Endothelial cell of umbilical vein (primary cell): ENCODE measurements at places on chromosomes 7 and 10.

DNA sequence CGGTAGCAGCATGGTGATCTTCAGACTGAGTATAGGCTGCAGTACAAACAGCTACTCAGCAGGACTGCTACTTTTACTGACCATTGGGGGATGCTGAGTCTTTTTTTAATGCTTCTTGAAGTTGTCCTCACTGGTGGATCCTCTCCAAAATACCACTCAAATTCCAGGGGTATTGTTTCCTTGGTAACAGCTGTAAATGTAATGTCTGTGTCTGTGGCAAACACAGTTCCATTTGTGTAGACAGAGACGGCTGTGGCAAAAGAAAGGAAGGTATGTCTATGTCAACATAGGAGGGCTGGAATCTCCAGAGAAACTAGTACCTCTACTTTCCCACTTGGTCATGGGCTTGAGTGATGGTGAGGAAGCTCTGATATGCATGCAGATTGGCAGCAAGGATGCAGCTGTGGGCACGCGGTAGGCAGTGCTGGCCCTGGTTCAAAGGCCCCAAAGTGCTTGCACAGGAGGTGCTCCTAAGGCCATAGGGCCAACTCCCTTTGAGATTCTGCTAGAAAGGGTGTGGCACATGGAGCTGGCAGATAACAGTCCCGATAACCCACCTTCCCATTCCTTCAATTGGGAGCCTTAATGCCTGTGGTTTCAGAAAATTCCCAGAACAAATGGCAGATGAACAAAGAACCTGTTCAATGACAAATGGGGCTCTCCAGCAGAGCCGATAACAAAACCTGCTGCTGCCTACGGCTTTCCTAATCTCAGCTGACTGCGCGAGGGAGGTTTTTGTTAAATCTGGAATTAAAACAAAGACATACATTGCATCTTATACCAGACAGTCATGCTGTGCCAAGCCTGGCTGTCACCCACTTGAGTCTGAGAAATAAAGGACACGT lies 43.0 kb downstream of the PKD1L1 start:
- no peak for DNase-seq

DNA sequence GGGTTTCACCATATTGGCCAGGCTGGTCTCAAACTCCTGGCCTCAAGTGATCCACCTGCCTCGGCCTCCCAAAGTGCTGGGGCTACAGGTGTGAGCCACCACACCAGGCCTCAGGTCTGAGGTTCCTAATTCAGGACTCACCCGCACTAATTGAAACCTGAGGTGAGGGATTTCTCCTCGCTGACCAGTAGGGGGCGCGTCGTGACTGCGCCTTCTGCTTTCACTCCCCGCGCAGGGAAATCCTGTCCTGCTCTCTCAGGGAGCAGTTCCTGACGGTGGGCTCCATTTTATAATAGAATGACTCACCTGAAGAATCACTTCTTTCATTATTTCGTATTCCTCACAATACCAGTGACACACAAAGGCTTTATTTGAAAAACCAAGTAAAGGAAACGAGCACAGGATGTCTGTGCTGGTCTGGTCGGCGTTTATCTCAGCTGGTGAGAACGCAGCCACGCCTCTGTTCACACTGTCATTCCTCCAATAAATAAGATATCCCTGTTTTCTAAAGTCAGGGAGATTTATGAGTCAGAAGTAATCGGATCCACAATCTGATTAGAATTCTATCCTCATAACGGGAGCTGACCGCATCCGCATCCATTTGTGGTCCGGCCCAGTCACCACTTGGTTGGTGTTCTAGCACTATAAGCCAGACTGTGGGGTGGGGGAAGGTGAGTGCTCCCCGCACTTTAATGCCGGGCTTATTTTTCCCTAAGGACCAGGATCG lies 35.4 kb downstream of the BAG3 start:
- DNase-seq, result peak; percentile 94

DNA sequence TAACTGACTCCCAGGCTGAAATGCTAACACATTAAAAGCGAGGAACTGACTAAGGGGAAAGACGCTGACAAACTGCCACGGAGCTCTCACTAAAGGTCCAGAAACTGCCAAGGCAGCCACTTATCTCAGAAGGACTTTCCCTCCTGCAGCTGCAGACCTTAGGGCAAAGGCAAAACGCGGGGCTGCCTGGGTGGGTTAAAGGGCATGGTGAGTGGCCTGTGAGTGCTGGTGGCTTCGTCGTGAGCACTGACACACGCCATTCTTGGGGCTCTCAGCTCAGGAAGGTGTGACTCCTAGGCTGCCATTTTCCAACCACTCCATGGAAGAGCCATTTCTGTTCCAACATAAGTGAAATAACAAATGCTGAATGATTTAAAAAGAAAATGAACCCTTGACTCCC lies 232.5 kb downstream of the COBL start:
- no peak for DNase-seq

DNA sequence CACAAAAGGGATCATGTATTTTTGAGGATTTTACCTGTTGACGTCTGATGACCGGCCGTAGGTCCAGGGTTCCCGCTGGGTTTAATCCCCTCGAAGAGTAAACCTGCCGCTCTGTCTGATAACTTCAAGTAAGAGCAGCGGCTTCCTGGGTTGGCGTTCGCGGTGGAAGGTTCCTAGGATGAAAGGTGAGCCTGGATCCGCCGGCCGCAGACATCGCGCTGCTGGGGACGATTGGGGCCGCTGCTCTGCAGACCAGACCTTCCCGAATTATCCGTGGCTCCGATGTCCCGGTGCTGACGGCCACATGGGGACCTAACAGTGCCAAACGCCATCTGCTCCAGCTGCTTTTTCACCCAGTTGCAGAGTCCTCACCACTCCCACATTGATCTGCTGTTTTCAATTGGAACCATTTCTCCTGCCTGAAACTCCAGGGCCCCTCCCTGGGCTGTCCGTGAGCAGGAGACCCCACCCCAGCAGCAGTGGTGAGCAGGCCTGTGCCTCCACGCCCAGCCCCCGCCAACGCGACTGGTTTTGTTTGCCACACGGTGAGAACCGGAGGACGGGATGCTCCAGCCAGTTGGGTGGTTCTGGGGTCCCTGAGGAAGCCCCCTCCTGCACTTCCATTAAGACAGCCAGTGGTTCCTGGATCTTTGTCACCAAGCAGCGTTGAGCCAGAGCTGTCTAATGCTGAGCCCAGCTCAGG lies 12.2 kb upstream of the AP5Z1 start:
- no peak for DNase-seq

GRCh38 chr7:83362871-83363550 lies 200.3 kb upstream of the PCLO start:
- peak; percentile 17 for DNase-seq

GRCh38 chr10:100748231-100749058 lies 3.1 kb downstream of the PAX2 start:
- no peak for DNase-seq

DNA sequence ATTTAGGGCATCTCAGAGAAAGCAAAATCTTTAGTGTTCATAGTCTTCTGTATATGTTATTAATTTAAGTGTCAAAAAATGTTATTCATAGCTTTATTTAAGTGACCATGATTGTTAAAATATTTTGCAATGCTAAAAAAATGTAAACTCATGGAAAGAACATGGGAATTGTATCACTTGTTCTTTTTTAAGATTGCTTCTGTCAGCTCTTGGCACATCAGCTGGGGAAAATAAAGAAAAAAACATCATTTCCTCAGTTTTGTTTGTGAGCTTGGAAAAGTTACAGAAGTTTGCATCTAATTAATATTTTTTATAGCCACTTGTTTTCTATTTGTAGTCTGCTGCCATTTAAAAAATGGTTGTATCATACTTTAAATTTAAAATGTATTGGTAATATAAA lies 285.9 kb upstream of the CSTF2T start:
- DNase-seq, result no peak

GRCh38 chr10:29634105-29634504 lies 666 bp downstream of the SVIL start:
- DNase-seq, result peak; percentile 53

- DNase-seq, result no peak
Measured at GRCh38 chr7:136070736-136071505, 93.8 kb upstream of the MTPN start.

GRCh38 chr10:930625-931325 lies 730 bp downstream of the LARP4B start:
- DNase-seq, result no peak

GRCh38 chr7:117047496-117047895 lies 94.2 kb downstream of the ST7 start:
- no peak for DNase-seq

DNA sequence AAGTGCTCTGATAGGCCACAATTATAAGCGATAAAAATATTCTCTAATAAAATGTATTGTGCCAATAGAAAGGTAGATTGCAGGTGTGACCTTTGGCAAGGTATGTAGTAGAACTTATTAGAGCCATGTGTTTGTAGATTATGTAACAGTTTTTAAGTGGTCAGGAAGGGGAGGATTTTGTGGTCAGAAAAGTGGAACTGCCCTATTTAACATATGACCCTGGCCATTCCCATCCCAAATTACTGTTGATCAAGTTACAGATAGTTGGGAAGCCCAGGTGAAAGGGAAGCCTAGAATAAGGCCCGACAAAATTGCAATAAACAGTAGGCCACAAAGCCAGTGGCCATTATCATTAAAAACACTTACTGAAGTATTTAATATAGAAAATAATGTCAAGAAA lies 89.2 kb downstream of the SPAG6 start:
- DNase-seq, result no peak

DNA sequence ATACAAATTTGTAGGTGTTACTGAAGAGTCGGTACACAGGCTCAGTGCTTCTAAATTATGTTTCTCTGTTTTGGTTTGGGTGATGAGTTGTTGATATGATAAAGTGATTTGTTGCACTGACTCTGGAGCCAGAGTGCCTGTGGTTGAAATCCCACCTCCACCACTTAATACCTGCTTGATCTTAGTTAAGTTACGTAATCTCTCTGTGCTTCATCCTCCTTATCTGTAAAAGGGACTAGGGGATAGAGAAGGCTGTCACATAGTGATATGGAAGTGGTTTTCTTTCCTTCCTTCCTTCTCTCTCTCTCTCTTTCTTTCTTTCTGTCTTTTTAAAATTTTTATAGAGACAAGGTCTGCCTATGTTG lies 664 bp upstream of the HPS6 start:
- DNase-seq, result no peak

DNA sequence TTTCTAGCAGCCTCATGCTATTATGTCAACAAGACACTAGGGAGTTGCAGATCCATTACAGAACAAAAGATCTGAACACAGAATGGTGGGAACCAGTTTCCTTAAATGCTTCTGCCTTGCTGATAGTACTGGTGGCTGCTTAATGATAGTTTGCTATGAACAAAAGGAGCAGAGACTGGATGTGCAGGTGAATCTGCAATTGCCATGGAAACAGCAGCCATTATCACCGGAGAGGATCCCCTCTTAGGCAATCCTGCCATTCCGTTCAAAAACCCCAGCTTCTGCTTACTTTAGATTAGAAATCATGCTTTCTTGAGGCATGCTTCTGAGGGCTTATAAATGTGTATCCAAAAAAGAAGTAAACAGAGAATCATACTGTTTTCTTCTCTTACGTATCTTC lies 80.0 kb upstream of the PRKAR2B start:
- DNase-seq, result no peak

DNA sequence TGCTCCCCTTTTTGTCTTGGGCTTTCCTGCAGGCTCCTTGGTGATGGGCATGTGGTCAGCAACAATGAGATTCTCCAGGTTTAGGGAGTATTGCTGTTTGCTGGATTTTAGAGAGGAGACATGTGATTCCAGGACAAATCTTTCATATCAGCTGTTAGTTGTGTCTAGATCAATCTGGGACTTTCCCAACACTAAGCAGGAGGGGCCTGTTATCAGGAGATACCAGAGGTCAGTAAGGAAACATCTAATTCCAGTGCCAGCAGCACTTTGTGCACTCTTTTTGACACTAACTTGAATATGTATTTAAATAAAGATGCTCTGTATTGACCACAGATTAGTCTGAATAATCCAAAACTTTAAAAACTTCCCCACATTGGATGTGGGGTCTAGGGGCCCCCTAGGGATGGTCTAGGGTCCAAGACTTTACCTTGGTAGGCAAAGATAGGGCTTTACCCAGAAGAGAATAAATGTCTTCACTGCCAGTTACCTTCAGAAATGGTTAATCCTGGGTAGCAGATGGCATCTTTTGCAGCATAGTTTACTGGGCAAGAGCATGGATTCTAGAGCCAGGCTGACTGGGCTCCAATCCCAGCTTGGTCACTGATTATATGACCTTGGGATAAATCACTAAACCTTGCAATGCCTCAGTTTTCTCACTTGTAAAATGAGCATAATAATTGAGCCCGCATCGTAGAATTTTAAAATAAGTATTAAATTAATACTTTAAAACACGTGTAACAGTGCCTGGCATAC lies 6.4 kb upstream of the FIGNL1 start:
- DNase-seq, result no peak

DNA sequence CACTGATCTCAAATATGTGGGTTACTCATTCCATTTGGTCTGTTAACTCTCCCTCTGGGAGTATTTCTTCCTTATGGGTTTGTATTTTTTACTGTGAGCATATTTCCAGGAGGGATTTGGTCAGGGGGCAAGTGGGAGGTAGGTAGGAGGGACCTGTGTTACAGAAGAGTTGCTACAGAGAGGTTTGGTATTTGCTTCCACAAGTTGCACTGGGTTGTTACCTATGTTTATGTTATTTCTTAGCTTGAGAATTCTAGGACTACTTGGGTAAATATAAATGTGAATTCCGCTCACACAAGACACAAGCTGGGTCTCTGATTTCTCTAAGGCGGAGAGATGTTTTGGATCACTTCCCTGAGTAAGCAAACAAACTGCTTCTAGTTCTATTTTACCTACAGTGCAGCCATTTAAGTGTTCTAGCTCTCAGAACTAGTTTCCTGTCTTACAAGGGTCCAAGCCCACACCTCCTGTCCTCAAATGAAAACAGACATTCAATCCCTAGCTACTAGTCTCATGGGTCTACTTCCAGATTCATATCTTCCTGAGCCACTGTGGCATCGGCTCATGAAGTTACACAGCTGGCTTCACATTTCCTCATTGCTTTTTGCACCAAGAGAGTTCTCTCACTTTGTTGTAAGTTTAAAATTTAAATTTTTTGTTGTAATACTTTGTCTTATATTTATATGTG lies 75.4 kb upstream of the PPP1R3C start:
- DNase-seq, result no peak

- DNase-seq, result no peak
Measured at GRCh38 chr10:7967035-7967434, 87.5 kb upstream of the GATA3 start.

- no peak for DNase-seq
Measured at GRCh38 chr10:48491392-48492139, 113.3 kb downstream of the ARHGAP22 start.

GRCh38 chr7:77753173-77753572 lies 45.1 kb downstream of the TMEM60 start:
- no peak for DNase-seq

DNA sequence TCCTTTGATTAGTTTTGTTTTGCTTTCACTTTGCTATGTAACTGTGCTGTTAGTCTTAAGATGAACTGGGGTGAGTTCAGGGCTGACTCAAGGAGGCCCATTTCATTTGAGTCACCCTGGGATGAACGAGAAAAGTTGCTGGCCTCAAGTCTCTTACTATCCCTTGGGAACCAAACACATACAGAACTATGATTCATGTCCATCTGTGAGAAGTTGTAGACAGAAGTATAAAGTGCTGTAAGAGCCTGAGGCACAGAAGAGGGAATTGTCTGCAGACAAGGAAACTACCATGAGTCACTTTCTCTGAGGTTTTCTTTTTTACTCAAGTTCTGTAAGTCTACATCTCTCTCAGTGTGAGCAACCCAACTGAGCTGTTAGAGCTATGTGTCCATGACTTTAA lies 179.8 kb upstream of the CSTF2T start:
- DNase-seq, result peak; percentile 85

- DNase-seq, result no peak
Measured at GRCh38 chr10:119431034-119431772, 111.3 kb downstream of the RGS10 start.

GRCh38 chr10:6624392-6624791 lies 44.3 kb upstream of the PRKCQ start:
- no peak for DNase-seq

- no peak for DNase-seq
Measured at GRCh38 chr10:124344931-124345330, 73.8 kb downstream of the OAT start.
